HFFc6 (cell line): ENCODE measurements at places on chromosomes 16 and 17.

- no peak for DNase-seq
Measured at GRCh38 chr16:89484041-89484501, 6.3 kb downstream of the ANKRD11 start.

- DNase-seq: no peak
Measured at GRCh38 chr16:68128577-68129305, 43.6 kb downstream of the NFATC3 start.

- DNase-seq: no peak
Measured at GRCh38 chr16:610513-611381, 20.0 kb upstream of the WFIKKN1 start.

GRCh38 chr17:77746393-77746792, 212.1 kb upstream of the TNRC6C start:
- no peak for DNase-seq

DNA sequence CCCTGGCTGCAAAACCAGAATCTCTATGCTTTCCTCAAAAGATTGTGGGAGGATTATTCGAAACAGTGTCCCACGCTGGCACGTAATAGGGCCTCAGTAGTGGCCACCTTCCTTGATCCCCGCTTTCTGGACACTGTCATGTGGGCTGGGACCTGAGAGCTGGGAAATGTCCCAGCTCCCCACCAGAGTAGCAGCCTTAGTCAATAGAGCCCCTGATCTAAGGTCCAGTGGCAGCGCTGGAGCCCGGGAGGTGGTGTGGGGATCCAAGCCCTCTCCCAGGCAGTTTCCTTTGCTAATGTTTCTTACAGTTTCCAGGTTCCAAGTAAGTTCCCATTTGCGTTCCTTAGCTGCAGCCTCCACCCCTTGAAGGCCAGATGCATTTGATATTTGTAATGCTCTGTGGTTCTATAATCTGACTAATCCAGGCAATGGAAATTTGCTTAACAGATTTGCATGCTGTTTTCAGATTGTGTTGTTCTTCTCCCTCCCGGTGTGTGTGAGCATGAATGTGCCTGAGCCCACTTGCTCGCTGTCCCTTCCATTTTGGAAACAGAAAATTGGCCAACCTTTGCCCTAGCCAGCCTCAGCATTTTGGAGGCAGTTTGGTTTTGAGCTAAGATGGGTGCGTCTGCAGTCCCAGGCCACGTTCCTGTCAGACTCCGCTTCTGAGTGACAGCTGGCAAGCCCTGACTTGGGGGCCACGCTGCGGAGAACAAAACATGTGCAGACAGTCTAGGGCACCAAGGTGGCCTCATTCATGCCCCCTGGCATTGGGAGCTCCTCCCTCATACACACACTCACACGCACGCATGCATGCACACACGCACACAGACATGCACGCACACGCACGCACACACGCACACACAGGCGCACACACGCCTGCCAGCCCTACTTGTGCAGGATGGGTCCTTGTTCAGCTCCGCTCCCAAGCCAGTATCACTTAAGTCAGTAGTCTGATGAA, 69.4 kb downstream of the CCDC182 start:
- DNase-seq: no peak

DNA sequence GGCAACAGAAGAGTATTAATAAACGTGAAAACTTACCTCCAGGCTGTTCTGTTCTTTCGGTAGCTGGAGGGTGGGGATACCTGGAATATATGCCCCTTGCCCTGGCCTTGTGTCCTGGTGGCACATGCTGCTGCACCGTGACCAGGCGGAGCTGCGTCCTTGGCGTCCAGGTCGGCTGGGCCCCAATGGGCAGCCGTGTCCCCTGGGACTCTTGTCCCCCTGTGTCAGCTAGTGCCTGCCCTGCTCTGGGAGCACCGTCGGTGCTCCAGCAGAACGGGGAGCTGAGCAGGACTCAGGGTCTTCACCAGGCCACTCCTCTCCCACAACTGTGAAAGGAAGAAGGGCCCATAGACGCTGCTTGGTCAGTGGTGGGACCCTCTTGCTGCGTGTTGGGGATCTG, 7.9 kb downstream of the ZNF213 start:
- DNase-seq: no peak

DNA sequence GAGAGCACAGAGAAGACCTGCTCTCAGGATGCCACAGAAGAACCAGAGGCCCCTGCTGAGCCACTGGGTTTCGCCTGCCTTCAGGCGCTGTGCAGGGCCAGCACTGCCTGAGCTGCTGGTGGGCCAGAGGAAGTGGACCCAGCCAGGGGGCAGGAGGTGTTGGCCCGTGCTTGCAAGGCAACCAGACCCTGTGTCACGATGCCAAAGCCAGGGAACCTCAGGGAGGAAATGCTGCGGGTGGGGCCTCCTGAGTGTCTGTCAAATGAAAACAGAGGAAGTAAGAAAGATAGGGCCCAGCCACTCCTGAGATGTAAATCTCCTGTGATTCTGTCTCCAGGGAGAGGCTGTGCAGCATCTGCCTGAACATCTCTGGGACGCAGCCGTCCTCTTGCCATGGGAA, 58.1 kb upstream of the ADORA2B start:
- DNase-seq: no peak

DNA sequence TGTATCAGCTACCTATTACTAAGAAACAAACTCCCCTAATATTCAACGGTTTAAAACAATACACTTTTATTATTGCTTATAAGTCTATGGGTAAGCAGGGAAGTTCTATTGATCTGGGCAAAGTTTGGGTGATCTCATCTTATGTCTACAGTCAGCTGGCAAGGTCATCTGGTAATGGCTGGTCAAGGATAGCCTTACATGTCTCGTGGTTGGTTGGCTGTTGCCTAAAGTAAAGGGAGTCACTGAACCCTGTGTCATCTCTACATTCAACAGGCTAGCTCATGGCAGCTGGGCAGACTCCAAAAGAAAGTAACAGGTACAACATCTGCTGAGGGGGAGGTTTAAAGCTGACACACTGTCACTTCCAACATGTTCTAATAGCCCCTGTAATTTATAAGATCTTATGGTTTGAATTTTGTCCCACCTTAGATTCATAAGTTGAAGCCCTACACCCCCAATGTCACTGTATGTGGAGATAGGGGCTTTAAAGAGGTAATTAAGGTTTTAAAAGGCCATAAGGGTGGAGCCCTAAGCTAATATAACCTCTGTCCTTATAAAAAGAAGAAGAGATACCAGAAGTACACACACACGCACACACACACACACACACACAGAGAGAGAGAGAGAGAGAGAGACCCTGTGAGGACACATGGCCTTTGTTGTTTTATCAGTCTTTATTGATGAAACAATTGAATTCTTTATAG, 419.1 kb downstream of the NPIPA8 start:
- DNase-seq: no peak

- no peak for DNase-seq
Measured at GRCh38 chr17:7260151-7260550, 2.1 kb downstream of the CLDN7 start.

DNA sequence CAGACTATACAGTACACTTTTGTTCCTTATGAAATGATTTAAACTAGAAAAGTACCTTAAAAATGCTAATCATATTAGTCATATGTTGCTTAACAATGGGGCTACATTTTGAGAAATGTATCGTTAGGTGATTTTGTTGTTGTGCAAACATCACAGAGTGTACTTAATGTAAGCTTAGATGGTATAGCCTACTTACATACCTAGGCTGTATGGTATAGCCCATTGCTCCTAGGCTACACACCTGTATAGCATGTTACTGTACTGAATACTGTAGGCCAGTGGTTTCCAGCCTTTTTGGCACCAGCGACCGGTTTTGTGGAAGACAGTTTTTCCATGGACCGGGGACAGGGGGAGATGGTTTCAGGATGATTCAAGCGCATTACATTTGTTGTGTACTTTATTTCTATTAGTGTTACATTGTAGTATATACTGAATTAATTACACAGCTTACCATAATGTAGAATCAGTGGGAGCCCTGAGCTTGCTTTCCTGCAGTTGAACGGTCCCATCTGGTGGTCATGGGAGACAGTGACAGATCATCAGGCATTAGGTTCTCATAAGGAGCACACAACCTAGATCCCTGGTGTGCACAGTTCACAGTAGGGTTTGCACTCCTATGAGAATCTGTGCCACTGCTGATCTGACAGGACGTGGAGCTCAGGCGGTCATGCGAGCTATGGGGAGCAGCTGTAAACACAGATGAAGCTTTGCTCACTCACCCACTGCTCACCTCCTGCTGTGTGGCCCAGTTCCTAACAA, 35.0 kb upstream of the MRC2 start:
- DNase-seq: no peak

GRCh38 chr17:29085223-29085622, 42.3 kb downstream of the PIPOX start:
- DNase-seq: no peak

GRCh38 chr16:3152027-3152276, 17.1 kb downstream of the ZNF213 start:
- no peak for DNase-seq

GRCh38 chr16:17578981-17579874, 108.5 kb upstream of the XYLT1 start:
- peak; percentile 85 for DNase-seq

DNA sequence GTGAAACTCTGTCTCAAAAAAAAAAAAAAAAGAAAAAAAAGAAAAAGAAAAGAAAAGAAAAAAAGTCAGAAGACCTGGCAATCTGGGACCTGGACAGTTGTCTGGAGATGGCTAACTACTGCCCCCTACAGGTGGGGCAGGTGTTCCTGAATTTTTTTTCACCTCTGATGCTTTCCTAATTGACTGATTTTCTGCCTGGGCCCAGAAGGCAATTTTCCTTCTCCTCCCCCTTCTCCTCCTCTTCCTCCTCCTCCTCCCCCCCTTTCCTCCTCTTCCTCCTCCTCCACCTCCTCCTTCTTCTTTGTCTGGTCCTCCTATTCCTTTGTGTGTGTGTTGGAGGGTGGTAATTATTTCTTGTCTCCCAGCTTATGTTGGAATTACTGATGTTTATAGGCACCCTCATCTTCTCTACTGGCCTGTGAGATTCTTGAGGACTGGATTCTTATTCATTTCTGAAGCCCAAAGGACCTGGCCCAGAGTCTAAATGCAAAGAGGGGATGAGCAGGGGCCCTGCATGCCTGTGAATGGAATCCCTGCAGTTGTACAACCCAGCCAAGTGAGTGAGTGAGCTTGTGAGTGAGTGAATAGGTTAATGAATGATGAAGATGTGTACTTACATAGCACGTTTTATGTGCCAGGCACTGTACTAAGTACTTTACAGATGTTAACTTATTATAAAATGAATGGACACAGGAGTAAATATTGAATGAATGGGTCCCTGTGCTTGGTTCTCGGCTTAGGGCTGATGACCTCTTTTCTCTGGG, 26.9 kb downstream of the IRX5 start:
- DNase-seq: no peak

- no peak for DNase-seq
Measured at GRCh38 chr16:54055864-54056263, 230.7 kb downstream of the IRX3 start.

- DNase-seq: peak; percentile 40
Measured at GRCh38 chr16:1770328-1771187, 785 bp downstream of the NME3 start.

GRCh38 chr16:53678155-53678554, 25.5 kb downstream of the RPGRIP1L start:
- no peak for DNase-seq

GRCh38 chr16:88538366-88539060, 31.7 kb upstream of the ZC3H18 start:
- DNase-seq: no peak

- DNase-seq: peak; percentile 36
Measured at GRCh38 chr17:77471984-77472461, 331.3 kb downstream of the SEC14L1 start.

GRCh38 chr16:23258919-23259237, 43.2 kb upstream of the SCNN1B start:
- DNase-seq: no peak

DNA sequence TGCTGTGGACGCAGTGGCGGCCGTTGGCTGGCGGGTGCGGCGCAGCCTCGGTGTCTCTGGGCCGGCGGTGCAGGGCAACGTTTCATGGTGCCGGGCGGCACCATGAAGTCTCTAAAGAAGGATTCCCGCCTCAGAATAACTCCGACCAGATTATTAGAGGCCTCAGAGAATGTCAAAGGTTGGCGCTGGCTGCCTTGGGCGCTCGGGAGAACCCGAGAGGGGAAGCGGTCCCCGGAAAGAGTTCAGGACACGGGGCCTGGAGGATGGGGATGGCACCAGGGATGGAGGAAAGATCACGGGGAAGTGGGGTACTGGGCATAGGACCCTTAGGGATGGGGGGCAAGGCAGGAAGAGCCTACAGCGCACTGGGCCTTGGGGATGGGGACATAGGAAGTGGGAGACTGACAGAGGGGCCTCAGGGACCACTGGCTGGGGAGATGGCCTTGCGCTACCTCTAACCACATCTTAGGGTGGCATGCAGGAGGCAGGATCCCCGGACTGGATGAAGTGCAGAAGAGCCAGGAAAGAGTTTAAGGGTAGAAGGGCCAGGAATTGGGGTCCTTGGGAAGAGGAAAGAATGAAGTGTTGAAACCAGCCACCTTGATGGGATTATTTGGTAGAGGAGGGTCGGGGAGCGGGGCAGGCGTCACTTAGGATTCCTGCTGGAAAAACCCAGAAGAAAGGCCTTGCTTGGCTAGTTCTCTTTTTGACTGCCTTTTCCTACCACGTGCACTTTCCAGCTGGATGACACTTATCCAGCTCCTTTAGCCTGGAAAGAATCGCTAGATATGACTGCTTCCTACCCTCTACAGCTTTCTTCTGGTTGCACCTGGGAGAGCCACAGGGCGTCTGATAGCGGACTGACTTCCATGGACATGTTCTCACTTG, 578 bp downstream of the MYCBPAP start:
- no peak for DNase-seq

GRCh38 chr16:55499951-55500529, 8.8 kb upstream of the LPCAT2 start:
- peak; percentile 99 for DNase-seq

DNA sequence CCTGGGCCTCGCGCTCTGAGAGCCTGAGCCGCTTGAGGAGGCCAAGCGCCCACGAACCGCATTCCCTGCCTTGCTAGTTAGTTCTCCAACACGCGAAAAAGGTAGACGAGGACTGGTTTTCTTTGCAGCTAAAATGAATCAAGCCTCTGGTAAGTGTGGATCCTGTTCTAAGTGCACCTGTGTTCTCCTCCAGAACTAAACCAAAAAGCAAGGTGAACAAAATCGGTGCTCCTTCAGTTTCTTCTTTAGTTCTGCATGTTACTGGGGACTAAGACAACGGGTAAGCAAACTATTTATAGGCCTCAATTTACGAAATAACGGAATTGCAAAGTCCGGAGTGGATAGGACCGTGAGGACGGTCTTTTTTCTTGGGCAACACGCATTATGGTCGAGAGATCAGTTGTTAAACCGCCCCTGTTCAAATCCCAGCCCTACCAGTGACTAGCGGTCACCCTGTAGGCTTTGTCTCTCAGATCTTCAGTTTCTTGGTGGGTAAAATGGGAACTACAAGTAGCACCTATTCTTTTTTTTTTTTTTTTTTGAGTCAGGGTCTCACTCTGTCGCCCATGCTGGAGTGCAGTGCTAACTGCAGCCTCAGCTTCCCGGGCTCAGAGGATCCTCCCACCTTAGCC, 993 bp upstream of the ANKRD11 start:
- DNase-seq: no peak

GRCh38 chr16:64892835-64893785, 228.8 kb downstream of the CDH11 start:
- peak; percentile 85 for DNase-seq
